ENCODE measurements at places on chromosomes 12 and 14.

DNA sequence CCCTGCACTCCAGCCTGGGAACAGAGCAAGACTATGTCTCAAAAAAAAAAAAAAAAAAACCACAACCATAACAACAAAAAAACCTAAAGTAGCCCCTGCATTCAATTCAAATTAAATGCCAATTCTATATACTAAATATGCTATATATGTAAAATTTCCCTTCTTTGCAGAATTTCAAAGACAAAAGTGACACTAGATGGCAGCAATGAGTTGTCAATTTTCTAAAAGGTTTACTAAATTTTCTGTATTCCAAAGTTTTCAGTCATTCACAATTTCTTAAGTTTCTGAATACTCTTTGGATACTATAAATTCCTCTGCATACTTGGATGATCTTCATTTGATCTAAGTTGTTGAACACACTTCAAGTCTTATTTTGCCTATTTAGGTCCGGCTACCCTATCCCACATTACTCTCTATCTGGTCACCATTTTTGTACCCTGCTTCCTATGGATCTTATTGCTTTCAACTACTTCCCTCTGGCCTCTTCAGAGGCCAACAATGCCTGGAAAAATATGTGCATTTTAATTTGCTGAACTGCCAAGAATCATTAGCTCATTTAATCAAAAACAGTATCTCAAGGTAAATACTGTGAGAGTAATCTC lies 27.9 kb downstream of the HNRNPC start:
- no peak for DNase-seq

DNA sequence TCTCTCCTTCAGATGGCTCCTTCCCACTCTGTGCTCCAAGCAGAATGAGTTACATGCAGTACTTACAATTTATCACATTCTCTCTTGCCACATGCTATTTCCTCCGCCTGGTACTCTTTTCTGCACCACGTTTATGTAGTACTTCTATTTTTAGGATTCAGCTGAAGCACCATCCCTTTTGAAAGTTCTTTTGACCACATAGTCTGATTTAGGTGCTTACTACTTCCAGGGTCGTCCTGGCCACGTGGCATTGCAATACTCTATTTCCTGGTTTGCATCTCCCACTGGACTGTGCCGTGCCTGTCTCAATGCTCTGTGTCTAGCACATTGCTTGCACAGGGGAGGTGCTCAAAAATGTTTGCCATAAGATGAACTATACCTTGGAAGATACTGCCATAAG lies 16.3 kb upstream of the TBC1D30 start:
- no peak for DNase-seq

GRCh38 chr12:69342421-69342820 lies 5.8 kb upstream of the LYZ start:
- DNase-seq = no peak

DNA sequence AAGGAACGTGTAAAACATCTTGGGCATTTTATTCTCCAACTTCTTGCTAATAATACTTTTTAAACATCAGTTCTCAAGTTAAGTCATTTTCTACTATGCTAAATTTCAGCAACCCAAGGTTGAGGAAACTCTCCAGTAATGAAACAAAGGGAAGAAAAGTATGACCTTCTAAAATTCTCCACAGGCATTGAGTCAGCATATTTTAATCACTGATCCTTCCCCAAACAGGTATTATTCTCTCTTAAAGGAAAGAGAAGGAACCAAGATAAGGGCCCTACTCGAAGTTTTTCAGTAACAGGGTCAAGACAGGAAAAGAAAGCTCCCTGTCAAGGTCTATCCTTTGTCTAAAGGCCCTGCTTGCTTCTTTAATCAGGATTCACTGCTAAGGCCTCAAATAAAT lies 3.0 kb downstream of the KICS2 start:
- no peak for DNase-seq

DNA sequence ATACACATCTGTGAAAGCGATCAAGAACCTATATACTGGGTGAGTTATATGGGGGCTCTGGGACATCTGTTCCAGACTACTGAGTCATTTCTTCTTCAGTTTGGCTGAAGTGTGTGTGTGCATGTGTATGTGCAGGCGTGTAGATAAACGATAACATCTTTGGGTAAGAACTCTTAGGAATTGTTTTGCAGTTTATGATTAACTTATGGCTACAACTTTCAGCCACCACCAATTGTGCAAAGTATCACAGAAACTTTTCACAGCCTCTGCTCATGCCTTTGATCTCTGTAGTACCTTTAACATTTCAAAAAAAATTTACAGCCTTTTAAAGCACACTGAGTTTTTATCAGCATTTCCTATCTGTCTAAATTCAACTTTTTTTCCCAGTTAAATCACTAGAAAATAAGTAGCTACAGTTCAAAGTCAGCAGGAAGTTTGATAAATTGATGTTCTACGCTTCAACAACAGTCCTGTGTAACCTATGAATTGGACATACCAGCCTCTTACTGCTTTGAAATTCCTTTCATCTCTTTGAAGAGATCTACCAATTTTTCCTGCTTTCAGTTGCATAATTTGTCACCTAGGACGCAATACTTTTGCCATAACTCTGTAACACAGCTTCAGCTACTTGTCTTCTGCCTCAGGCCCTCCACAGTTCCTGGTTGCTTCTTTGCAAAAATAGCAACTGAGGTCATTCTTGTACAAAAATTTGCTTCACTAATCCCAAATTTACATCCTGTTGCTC lies 43.0 kb downstream of the PPM1H start:
- peak; percentile 2 for DNase-seq
